ENCODE measurements at places on chromosomes 12 and 14. TPM values are rescaled to one million over a fixed set of nuclear protein-coding genes. Genes with fewer than 3 reads are reported as not detected.

DNA sequence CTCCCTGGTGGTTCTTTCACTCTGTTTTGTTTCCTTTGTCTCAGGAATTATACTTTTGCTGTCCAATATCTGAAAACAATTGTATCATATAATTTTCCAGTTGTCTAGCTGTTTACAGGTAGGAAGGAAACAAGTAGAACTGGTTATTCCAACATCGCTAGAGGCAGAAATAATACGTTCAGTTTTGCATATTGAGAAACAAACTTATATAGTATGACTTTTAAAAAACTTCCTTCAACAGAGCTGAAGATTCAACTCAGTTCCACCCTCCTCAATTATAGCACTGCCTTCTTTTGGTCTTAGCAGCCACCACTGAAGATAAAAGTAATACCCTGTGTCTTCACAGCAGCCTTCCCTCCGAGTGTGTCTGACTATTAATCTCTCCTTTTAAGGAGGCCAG is 214.3 kb downstream of the EFCAB11 start:
- H3K27me3 ChIP-seq = no peaks in the 10 kb centered on the region
- no peaks in the 10 kb centered on the region for H3K4me1 ChIP-seq
- no peak overlapping the region for H3K4me3 ChIP-seq
- no peak for DNase-seq
- peaks cover 9% of the 10 kb centered on the region for H3K36me3 ChIP-seq

- peak overlapping the region; percentile 76 for H3K4me3 ChIP-seq
- H3K27ac ChIP-seq = peak overlapping the region; percentile 98
- no peaks in the 10 kb centered on the region for H3K27me3 ChIP-seq
- peaks cover 94% of the 10 kb centered on the region for H3K36me3 ChIP-seq
Measured at GRCh38 chr14:22549981-22550673, 38.9 kb downstream of the DAD1 start.

GRCh38 chr12:117212563-117213190 is 22.4 kb upstream of the FBXO21 start:
- DNase-seq = peak; percentile 76
- H3K27me3 ChIP-seq = peaks cover 8% of the 10 kb centered on the region

The TMTC2 gene
- 1.3 TPM for total RNA-seq

The FAM90A1 gene
- not detected for total RNA-seq

The HOXC13 gene
- total RNA-seq = not detected

Measured in activated CD8-positive, alpha-beta T cell treated with anti-CD3 and anti-CD28 coated beads, Interleukin-2, amount 10 ng/mL, durations not matched to agents 7 days and 5 days (primary cell).